ENCODE measurements at places on chromosomes 12 and 14. TPM values are rescaled to one million over a fixed set of nuclear protein-coding genes. Genes with fewer than 3 reads are reported as not detected.

DNA sequence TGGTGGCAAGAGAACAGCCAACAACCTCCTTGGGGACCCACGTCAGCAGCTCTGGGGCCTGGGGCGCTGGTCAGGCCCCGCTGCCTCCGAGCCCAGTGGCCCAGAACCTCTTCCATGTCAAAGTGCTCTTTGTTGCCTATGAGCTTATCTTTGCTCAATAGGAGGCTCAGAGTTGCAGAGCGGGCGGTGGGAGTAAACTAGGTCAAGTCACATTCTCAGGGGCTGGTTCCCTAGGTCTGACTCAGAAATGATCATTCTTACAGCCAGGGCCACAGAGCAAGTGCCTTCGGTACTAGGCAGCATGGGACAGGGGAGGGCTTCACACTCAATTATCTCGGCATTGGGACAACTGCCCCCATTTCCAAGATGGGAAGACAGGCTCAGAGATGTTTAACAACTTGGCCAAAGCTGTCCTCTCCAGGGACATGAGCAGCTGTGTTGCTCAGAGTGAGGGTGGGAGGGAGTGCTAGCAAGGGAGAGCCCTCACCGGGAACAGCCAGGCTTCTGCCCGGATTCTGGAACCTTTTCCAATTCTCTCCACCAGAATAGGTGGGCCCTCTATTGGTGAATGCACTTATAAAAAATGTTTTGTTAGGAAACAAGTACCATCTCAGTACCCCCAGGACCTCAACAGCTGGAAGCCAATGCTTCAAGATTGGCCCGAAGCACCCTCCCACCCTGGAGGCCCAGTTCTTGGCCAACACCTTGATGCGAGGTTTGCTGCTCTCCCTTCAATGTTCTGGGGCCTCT is 11.9 kb downstream of the SLC25A29 start:
- peaks cover 6% of the 10 kb centered on the region for H3K4me1 ChIP-seq
- H3K27ac ChIP-seq = no peak overlapping the region
- no peak for DNase-seq

BDKRB1 gene
- 2.3 TPM for total RNA-seq

- DNase-seq = no peak
- H3K27me3 ChIP-seq = peaks cover 3% of the 10 kb centered on the region
- no peak overlapping the region for H3K4me3 ChIP-seq
- H3K4me1 ChIP-seq = no peaks in the 10 kb centered on the region
- no peaks in the 10 kb centered on the region for H3K36me3 ChIP-seq
- no peak overlapping the region for H3K27ac ChIP-seq
Observed at GRCh38 chr14:74347097-74347794, 1.0 kb upstream of the VRTN start.

PLCZ1 gene
- total RNA-seq = not detected

SSTR1 gene
- total RNA-seq = not detected

- peak; percentile 7 for DNase-seq
- H3K36me3 ChIP-seq = no peaks in the 10 kb centered on the region
- no peak overlapping the region for H3K27ac ChIP-seq
- no peaks in the 10 kb centered on the region for H3K4me1 ChIP-seq
- H3K27me3 ChIP-seq = no peaks in the 10 kb centered on the region
Observed at GRCh38 chr14:92531106-92531873, 17.7 kb downstream of the RIN3 start.

CDK2 gene
- 99.6 TPM for total RNA-seq

DNA sequence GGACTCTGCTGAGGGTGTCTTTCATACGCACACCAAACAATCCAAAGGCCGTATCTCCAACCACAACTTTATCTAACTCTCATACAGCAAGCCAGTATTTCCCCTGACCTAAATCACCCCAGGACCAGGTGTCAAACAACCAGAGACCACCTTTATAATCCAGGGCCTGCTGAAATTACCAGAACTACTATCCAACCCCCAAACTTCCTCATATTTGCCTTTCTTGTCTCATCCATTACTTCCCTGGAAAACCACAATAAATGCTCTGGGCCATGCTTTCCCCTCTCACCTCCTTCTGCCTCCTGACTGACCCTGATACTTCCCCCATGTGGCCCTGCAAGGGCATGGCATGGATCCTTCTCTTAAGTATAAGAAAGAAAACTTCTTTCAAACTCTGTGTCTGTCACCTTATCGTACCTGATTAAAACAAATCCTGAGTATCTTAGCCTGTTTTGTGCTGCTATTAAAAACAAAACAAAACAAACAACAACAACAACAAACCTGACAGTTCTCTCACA is 44.7 kb upstream of the CRACR2A start:
- DNase-seq = peak; percentile 5
- no peaks in the 10 kb centered on the region for H3K27me3 ChIP-seq
- H3K27ac ChIP-seq = no peak overlapping the region
- H3K4me3 ChIP-seq = no peak overlapping the region
- H3K36me3 ChIP-seq = no peaks in the 10 kb centered on the region
